Stimulated activated CD8-positive, alpha-beta memory T cell treated with anti-CD3 and anti-CD28 coated beads, Interleukin-12 subunit alpha, Interleukin-12 subunit beta, amount 100 ng/mL, for 4 hours (primary cell): ENCODE measurements at places on chromosomes 12 and 14.

DNA sequence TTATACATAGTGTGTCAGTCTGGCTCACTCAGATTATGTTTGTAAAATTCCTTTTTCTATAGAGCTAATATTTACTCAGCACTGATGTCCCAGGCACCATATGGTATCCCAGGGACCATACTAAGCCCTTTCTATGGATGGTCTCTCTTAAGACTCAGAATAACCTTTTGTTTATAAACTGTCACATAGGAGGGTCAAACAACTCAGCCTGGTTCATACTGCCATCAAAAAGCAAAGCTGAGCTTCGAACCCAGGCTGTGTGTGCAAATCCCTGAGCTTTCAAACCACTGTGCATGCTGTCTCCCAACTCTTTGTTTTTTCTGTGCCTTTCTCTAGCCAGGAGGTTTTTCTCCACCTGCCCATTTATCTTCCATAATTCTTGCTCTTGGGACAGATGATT lies 135.6 kb upstream of the ARHGAP5 start:
- no peak for DNase-seq

DNA sequence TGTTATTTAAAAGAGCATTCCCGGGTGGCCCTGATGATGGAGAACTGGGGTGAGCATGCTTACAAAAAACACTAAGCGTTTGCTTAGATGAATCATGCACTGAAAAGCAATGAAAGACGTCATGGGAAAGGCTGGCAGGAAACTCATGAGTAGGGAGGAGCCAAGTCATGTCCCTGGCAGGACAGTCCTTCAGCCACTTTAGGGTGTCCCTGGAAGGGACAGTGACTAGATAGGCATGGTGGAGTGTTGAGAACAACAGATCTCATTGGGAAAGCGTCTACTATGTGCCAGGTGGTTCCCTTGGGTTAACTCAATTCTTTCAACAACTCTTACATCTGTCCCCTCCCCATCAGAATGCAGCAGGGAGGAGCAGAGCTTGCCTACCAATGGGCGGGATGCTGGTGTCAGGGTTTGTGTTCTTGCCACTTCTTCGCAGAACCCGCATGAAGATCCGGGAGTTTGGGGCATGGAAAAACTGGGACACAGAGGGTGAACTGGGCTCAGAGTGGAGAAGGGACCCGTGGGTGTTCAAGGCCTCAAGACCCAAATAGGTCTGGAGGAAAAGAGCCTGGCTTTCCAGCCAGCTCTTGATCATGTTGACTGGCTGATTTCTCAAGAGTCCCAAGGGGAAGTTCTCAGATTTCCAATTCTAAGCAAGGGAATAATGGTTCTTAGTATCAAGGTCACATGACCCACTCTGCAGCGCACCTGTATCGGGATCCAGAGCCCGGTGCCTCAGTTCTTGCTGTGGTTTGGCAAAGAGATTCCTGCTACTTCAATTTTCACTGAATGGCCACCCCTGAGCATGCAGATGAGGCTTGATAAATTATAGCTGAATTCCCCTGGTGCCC lies 653.9 kb upstream of the TBX3 start:
- no peak for DNase-seq

DNA sequence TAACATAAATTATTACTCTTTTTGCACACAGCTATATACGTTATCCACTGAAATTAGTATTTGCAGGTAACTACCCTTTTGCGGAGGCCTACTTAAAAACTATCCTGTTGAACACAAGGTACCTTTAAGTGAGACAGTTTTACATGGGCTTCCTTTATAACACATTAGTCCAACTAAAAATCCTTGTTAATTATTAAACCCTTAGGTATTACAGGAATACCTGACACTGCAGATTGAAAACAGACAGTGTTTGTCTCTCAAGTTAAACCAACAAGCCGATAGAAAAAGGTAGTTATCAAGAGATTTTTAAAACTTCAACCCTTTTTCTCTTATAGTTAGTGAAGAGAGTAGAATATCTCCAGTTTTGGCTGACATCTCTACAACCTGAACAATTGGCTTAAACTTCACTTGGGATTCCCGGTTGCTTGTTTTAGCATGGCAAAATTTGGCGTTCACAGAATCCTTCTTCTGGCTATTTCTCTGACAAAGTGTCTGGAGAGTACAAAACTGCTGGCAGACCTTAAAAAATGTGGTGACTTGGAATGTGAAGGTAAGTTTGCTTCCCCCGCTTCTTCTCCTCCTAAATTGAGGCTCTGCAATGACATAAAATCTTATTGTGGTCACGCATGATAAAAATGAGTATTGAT lies at the start of gene MIA2:
Gene MIA2 (plus strand): TSS at position 236 of the 647 bp plus-strand sequence. CDS start 200 bp downstream, at position 436.
- no peak for DNase-seq

GRCh38 chr12:130687796-130688778 lies 28.0 kb downstream of the RIMBP2 start:
- DNase-seq = no peak
